ENCODE measurements at places on chromosomes 11 and 22.

- no peak for DNase-seq
Observed at GRCh38 chr11:32960553-32961164, 55.0 kb upstream of the DEPDC7 start.

- no peak for DNase-seq
Observed at GRCh38 chr22:32476281-32477195, 1.9 kb downstream of the FBXO7 start.

- no peak for DNase-seq
Observed at GRCh38 chr11:6538456-6538855, 41.4 kb downstream of the DNHD1 start.

DNA sequence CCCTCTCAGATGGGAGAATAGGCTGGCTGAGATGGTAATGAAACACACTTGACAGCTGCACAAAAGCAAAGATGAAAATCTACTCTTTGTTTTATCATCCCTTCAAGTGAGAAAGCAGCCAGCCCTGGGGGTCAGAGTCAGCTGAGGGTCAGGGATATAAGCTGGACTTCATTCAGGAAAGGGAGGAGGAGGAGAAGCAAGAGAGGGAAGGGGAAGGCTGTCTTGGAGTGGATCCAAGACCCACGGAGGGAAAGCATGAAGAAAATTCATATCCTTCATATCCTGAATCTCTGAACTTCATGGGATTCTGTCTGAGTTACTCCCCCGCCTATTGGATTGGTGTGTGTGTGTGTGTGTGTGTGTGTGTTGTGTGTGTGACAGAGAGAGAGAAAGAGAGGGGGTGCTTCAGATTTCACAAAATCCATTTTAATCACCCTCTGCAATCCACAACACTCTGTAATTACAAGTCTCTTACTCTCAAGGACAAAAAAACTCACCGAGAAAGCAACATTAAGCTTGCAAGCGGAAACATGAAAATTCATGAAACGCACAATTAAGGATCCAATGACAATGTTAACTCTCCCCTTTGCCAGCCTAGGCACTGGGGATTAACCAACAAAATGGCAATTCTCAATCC lies 327.7 kb downstream of the TENM4 start:
- no peak for DNase-seq

DNA sequence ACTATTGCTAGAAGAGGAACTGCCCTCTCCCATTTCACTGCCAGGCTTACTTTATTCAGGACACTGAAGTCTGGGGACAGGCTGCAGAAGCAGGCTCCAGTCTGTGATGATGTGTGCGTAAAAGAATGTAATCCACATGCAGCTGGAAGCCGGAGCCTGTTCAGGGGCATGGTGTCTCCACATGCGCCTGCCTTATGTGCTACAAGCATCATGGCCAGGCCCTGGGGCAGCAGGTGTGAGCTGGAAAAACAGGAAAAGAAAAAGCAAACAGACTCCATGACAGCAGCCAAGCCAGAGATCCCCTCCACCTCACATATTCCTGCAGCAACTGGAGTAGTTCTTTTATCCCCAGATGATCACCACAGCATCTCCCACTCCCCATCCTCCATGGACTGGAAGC lies 33.4 kb downstream of the ARFGAP2 start:
- DNase-seq = no peak

DNA sequence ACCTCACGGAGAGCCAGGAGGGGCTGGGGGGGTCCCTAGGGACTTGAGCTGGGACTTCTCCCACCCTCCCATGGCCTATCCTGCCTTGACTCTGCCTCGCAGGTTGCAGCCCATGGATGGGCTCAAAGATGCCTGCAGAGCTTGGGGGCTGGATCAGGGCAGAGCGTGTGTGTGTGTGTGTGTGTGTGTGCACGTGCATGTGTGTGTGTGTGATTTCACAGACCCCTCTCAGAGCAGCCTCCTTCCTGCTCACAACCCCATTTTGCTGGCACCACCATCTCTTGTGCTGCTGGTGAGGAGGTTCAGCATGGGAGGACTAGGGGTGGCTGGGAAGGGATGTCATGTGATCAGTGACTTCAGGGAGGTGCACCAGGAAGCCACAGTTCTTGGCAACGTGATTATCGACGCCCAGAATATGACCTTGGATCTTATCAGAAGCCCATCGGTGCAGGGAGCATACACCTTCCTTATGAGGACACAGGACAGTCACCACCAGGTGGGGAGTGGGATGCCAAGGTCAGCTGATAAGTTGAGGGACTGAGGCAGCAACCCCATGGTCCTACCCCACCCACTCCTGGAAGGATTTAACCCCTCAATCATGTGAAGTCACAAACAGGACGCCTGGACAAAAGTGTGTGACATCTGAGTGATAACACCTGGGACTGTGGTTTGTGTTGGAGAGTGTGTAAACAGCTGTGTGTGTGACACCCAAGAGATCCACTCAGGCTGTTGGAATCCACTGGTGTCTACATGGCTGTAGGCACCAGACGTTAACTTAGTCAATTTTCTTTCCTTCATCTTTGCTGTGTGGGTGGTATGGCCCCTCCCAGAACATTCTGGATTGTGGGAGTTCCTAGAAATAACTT lies 1.8 kb upstream of the NAALADL1 start:
- no peak for DNase-seq

GRCh38 chr11:62791501-62792201 lies at the start of gene TMEM223:
Gene TMEM223 (minus strand): TSS chr11:62792006. CDS start chr11:62791994, 12 bp downstream.
- peak; percentile 89 for DNase-seq

GRCh38 chr11:8219257-8220021 lies 44.2 kb downstream of the LMO1 start:
- no peak for DNase-seq

GRCh38 chr11:121755191-121755590 lies 302.4 kb upstream of the SORL1-AS1 start:
- no peak for DNase-seq

DNA sequence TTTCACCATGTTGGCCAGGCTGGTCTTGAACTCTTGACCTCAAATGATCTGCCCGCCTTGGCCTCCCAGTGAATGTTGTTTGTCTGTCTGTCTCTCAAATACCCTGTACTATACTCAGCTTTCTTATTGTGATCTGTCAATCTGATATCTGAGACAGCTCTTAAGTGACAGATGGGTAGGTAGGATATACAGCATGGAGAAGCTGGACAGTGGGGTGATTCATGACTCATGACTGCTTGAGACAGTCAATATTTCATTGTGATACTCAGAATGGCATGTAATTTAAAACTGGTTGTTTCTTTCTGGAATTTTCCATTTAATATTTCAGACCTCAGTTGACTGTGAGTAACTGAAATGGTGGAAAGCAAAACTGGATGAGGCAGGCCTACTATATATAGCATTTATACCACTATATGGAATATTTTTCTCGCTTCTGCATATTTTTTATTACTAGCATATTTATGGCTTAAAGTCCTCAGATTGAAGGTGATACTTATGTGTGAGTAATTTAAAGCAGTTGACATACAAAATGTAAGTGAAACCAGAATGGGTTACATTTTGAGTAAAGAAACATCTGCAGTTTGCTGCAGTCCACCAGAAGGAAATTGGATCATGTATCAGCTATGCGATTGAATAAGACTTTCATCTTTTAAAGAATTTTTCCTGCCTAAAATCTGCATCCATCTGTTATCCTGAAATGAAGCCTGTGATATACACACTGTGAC lies 22.3 kb downstream of the ARHGAP42 start:
- no peak for DNase-seq

GRCh38 chr11:103114836-103115235 lies 5.6 kb downstream of the DYNC2H1 start:
- DNase-seq = no peak

- no peak for DNase-seq
Observed at GRCh38 chr11:96760815-96761214, 371.0 kb downstream of the JRKL start.

GRCh38 chr11:116261606-116262005 lies 511.2 kb downstream of the BUD13 start:
- DNase-seq = no peak

- DNase-seq = no peak
Observed at GRCh38 chr11:36726420-36726819, 128.4 kb upstream of the RAG2 start.

- DNase-seq = no peak
Observed at GRCh38 chr22:30872285-30873041, 96.1 kb downstream of the MORC2 start.

DNA sequence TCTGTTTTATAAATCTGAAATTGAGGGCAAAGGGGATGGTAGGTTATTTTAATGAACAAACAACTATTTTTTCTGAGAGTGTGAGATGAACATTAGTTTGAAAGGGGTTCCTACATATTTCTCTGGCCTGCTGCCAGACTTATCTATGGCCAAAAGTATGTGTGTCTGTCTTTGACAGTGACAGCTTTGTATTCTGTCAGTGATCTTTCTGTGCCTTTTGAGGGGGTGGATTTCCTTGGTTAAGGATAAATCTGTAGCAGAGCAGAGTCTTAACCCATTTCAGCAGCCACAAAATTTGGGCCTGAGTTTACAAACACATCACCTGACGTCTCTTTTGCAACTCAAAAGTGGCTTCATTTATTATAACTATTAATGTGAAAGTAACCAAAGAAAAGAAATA lies 30.9 kb downstream of the ZFTA start:
- DNase-seq = no peak

- DNase-seq = no peak
Observed at GRCh38 chr22:48475661-48476345, 1351.9 kb downstream of the BRD1 start.

- no peak for DNase-seq
Observed at GRCh38 chr22:48710410-48710809, 1117.3 kb downstream of the BRD1 start.

GRCh38 chr11:79957702-79958101 lies 516.9 kb upstream of the TENM4 start:
- DNase-seq = no peak

- no peak for DNase-seq
Observed at GRCh38 chr11:27875831-27876775, 175.8 kb upstream of the BDNF start.

DNA sequence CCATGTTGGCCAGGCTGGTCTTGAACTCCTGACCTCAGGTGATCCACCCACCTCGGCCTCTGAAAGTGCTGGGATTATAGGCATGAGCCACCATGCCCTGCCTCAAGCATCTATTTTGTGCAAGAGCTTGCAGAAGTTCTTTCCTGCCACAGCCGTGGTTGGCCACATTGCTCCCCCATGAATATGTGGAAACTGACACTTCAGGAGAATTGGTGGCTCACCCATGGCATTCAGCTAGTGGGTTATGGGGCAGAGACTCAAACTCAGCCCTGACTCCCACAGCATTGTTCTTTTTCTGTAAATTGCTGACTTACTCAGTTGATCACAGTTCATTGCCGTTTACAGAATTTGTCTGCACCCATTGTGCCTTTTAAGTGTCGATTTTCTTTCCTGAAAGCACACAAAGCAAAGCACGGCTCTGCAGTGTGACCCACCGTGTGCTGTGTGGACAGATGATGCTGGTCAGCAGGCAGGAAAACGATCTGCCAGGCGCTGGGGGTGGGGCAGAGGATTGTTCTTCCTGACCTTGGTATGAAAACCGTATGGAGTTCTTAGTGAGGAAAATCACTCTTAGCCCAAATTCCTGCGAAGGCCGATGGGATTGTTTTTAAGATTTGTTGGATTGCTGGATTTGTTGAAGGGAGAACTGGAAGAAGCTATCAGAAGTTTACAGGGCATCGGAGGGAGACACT lies 115.6 kb downstream of the PTPRJ start:
- no peak for DNase-seq

DNA sequence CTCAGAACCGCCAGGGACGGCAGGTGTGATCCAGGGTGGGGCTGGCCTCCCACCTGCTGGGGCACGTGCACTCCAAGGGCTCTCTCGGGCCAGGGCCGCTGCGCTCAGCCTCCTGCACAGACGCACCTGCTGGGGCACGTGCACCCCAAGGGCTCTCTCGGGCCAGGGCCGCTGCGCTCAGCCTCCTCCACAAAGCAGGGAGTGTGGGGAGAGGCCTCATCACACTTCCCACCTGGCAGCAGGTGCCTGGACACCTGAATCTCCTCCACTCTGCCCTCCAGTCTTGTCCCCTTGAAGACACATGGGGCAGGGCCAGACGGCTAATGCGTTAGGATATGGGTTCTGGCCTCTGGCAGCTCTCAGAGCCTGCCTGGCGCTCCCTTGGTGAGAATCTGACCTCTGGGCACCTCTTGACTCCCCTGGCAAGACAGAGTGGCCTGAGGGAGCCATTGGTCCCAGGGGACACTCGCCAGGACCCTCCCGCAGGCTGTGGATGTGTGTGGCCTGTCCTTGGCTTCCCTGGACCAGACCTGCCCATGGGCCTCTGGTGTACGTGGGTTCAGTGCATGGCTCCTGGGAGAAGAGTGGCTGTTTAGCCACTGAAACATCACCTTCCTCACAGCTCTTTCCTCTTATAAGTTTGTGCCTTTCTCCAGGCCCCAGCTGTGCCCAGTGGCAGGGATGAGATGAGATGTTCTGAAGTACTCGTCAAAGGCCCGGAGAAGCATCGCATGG lies 73.5 kb downstream of the BRD1 start:
- DNase-seq = no peak

- no peak for DNase-seq
Observed at GRCh38 chr11:72783144-72783905, 10.5 kb downstream of the STARD10 start.

- DNase-seq = no peak
Observed at GRCh38 chr11:112778877-112779266, 182.3 kb upstream of the NCAM1 start.

DNA sequence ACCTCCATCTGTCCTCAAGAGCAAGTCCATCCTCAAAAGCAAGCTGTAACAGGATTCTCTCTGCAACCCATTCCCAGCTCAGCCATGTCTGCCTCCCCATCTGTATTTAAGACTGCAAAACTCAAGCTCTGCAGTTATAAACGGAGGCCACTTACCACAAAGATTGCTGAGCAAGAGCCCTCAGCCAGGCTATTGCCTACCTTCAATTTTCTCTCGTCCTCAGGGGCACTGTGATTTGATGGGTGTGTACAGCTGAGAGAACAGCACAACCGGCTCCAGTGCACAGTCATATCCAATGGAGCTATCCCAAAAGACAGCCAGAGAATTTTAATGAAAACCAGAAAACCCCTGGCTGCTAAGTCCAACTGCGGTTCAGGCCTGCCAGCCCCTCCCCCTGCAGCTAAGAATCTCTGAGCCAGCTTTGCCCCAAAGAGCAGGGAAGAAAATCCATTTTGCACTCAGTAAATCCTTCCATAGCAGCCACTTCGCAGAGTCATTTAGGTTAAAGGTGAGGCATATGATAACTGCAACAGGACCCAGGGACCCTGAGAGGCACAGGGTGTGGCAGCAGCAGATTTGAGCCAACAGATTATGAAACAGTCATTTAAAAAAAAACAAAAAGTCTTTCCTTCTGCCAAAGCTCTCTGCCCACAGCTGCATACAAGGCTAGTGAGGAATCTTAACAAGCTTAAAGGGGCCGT lies 37.6 kb downstream of the RAB30 start:
- no peak for DNase-seq

DNA sequence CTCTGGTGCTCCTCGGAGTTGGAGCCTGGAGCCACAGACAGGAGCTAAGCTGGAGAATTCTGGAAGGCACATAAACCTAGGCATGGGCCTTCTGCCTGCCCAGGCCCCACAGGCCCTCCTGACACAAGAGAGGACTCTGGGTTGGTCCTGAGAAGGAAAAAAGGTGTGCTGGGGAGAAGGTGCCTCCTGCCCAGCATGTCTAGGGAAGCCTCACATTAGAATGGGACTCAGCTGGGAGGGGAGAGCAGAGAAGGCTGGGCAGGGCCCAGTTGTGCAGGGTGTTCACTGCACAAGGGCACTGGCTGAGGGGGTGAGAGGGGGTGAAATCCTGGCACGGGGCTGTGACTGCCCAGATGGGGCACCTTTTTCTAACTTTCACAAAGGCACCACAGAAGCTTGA lies 39.4 kb upstream of the WNT11 start:
- no peak for DNase-seq
